ENCODE measurements at places on chromosomes 1 and 21. TPM values are rescaled to one million over a fixed set of nuclear protein-coding genes. Genes with fewer than 3 reads are reported as not detected.

MAGOH gene
- total RNA-seq, result 79.1 TPM

FMO1 gene
- not detected for total RNA-seq

CLCA1 gene
- total RNA-seq, result not detected

OR2M3 gene
- total RNA-seq, result not detected

ELAVL4 gene
- total RNA-seq, result 0.76 TPM

PEX19 gene
- 43.8 TPM for total RNA-seq

OSCP1 gene
- 0.67 TPM for total RNA-seq

BMP8A gene
- not detected for total RNA-seq

KCNT2 gene
- not detected for total RNA-seq

PPM1J gene
- not detected for total RNA-seq

YRDC gene
- total RNA-seq, result 13.1 TPM
